Right renal pelvis (tissue), 4 donors: ENCODE measurements at places on chromosomes 11 and 22.

- peak; percentile 42 for DNase-seq
These were observed 74.4 kb downstream of the ARHGAP32 start for GRCh38 chr11:129117595-129118350.

DNA sequence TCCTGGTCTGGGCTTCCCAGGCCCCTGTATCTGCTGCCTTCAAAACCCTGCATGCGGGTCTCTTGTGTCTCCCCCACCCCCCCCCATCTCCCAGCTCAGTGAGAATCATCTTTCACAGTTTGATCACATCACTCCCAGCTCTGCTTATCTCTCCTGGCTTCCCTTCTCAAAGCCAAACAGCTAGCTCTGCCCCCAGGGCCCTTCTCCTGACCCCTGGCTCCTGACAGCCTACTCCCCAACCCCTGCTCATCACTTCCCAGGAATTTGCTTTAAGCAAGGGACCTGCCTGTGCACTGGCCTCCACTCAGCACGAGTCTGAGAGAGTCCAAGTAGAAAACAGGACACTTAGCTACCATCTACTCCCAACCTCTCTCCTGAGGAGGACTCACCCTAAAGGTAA is 342.7 kb downstream of the TENM4 start:
- DNase-seq = no peak

DNA sequence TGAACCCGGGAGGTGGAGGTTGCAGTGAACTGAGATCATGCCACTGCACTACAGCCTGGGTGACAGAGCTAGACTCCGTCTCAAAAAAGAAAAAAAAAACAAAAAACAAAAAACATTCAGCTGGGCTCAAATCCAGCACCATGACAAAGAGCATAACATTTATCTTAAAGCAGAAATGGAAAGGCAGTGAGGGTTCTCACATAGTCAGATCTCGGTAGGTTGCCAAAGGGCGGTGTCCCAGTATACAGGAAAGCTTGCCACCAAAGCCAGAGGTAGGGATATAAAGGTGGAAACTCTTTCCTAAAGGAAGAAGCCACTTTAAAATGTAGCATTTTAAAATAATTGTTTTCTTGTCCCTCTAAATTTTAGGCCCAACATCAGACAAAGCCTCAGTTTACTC is 22.4 kb upstream of the CAPRIN1 start:
- DNase-seq = no peak

- no peak for DNase-seq
These were observed 15.5 kb upstream of the TMEM135 start for GRCh38 chr11:87022254-87022653.

GRCh38 chr11:94751218-94751609 is 16.9 kb upstream of the AMOTL1 start:
- no peak for DNase-seq

- DNase-seq = no peak
These were observed 225.7 kb downstream of the DDX10 start for GRCh38 chr11:108890482-108891105.

GRCh38 chr11:131998020-131998419 is 627.6 kb downstream of the NTM start:
- DNase-seq = peak; percentile 72

GRCh38 chr11:64788321-64789215 is 10.2 kb upstream of the SF1 start:
- DNase-seq = no peak

GRCh38 chr11:97136067-97136466 is 746.3 kb downstream of the JRKL start:
- no peak for DNase-seq

DNA sequence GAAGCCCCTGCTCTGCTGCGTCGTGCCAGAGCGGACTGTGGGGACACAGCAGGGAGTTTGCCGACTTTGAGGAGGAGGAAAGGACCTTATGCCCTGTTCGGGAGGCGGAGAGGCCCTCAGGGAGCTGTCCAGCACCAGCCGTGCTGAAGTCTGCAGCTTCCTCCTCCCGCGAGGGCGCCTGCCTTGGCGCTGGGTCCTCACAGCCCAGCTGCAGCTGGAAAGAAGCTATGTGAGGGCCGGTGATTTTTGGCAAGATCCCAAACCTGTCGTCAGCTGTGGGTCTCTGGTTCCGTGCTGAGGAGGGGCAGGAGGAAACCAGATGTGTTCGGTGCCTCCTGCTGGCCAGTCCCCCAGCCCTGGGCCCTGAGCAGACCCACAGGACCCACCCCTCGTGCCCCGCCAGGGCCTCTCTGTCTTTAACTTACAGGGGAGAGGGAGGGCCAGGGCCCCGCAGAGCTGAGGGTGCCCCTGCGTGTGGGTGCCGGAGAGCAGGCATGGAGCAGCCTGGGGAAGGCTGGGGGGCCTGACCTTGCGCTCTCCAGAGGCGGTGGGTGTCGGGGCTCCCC is 12.0 kb downstream of the BRSK2 start:
- peak; percentile 82 for DNase-seq

- no peak for DNase-seq
These were observed 60.6 kb downstream of the RTL6 start for GRCh38 chr22:44437216-44438055.
